ENCODE measurements at places on chromosomes 3 and 15.

DNA sequence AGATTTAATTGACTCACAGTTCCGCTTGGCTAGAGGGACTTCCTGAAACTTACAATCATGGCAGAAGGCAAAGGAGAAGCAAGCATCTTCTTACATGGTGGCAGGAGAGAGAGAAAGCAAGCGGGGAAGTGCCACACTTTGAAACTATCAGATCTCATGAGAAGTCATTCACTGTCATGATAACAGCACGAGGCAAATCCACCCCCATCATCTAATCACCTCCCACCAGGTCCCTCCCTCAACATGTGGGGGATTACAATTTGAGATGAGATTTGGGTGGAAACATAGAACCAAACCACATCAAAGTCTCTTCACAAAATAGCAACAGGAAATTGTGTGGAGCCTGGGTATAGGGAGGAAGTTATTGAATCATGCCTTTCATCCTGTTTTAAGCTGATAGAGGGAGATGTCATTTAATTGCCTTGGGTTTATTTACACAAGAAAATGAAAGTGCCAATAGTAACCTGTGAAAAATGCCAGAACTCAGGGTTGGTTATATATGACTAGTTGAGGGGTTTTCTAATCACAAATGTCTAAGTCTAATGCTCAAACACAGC, 624.8 kb upstream of the LMCD1 start:
- no peak for DNase-seq

DNA sequence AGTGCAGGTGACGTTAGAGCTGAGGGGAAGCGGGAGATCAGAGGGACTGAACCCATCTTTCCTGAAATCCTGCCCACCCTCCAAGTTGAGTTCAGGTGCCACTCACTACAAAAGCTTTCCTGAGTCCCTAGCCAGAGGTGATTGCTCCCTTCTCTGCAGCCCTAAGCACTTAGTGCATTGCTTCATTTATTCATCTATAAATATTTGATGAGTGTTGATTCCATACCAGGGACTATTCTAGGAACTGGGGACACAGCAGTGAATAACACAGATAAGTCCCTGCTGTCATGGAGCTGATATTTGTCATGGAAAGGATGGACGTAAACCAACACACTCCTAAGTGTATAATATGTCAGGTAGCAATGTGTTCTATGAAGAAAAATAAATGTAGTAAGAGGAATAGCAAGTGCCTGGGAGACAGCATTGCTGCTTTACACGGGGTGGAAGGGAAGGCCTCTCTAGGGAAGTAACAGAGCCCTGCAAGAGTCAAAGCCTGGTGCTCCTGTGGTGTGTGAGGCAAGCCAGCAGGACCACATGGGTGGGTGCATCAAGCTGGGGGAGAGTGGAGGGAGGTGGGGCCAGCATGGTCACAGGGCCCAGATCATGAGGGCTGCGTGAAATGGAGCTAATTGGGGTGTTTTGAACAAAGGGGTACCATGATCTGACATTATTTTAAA, 18.6 kb downstream of the ALPK3 start:
- DNase-seq = no peak

GRCh38 chr3:45387636-45388348, 584 bp upstream of the LARS2 start:
- DNase-seq = no peak

DNA sequence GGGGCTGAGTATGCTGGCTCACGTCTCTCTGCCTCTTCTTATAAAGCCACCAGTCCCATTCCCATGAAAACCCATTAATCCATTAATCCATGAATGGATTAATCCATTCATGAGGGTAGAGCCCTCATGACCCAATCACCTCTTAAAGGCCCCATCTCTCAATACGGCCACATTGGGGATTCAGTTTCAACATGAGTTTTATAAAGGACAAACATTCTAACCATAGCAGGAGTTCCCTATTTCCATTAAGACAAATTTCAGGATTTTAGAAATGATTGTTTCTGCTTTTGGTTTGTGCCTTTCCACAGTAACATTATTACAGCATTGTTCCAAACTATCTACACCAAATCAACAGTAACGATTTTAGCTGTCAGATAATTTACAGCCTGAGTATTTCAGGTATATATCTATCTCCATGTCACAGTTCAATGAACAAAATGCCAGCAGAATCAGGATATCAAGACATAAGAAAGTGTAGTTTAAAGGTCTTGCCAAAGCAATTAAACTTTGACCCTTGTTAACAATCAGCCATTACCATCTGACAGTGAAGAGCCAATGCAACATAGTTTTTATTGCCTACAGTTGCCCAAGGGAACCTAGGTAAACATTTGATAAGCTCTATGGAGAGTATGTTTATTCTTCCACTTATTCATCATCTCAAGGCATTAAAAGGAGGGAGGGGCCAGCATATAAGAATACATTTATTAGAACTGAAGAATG, 3.8 kb downstream of the TSPAN3 start:
- DNase-seq = no peak

GRCh38 chr3:190269101-190269500, 53.1 kb downstream of the CLDN1 start:
- no peak for DNase-seq

GRCh38 chr15:64599716-64600115, 139.3 kb downstream of the ZNF609 start:
- no peak for DNase-seq

GRCh38 chr3:64919934-64920333, 232.1 kb upstream of the ADAMTS9 start:
- no peak for DNase-seq

DNA sequence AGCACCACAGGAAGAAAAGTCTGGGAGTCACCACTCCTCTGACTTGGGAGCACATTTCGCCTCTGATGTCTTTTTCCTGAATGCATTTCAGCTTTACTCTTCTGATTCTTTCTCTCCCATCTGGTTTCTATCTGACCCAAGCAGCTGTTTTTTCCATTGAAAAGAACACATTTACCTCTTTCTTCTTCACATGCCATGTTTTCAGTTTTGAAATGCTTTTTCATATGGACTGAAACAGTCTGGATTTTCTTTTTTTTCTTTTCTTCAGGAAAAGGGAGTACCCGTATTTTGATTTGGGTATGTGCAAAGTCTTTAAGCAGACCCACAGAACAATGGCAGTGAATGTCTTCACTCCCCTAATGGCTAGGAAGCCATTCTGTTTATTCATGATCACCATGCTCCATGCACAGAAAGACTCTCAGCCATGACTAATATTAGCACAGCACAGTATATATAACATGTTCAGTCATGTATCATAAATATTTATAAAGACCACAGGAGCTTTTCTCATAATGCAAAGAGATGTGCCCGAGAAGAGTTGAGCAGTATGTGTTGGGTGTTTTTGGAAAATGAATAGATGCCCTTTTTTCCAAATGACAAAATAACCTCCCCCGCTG, 82.7 kb upstream of the LRIG1 start:
- DNase-seq = no peak

GRCh38 chr15:90660195-90660998, 56.7 kb upstream of the BLM start:
- peak; percentile 78 for DNase-seq

GRCh38 chr3:156716105-156716862, 41.9 kb downstream of the TIPARP start:
- no peak for DNase-seq

- no peak for DNase-seq
Observed at GRCh38 chr15:66960519-66960918, 104.9 kb upstream of the SMAD3 start.

DNA sequence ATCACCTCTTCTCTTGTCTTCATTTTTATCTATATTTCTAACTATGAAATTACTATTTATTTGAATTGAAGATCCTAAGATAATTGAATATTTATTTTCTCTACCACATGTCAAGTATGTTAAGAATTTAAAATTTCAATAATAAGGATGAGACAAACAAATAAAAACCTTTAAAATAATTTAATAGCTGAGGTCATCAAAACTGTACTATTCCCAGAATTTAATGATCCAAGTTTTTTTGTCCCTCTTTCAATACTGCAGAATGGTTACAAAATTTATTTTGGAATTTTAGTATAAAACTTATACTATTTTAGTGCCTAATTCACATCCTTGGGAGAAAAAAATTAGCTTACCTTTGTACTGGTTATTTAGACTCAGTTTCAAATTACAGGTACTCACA, 774.9 kb downstream of the ROBO2 start:
- DNase-seq = no peak

- DNase-seq = no peak
Observed at GRCh38 chr3:67531181-67532101, 123.0 kb downstream of the SUCLG2 start.

DNA sequence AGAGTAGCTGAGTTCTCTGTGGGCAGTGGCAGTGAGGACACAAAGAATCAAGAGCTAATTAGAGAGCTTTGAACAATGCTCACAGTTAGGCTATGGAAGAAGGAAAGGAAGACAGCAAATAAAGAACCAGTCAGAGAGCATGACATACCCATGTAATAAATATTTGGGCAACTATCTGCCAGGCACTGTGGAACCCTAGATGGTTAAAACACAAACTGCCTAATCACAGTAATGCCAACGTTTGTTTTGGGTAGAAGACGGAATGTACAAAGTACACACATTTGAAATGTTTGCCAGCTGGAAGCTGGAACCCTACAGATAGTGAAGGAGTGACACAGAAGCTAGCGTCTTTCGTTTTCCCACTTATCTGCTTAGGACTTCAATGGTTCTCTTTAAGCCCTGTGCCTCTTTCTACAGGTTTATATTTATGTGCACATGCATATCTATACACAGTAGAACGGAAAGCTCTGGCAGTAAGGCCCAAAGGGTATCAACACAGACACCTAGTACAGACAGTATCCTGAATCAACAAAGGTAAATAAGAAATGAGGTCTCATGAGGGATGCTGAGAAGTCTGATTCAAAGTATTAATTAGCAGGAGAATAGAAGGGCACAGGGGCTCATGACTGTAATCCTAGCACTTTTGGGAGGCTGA, 44.6 kb downstream of the ANKRD28 start:
- no peak for DNase-seq

- DNase-seq = no peak
Observed at GRCh38 chr3:134998158-134998557, 203.1 kb downstream of the EPHB1 start.

DNA sequence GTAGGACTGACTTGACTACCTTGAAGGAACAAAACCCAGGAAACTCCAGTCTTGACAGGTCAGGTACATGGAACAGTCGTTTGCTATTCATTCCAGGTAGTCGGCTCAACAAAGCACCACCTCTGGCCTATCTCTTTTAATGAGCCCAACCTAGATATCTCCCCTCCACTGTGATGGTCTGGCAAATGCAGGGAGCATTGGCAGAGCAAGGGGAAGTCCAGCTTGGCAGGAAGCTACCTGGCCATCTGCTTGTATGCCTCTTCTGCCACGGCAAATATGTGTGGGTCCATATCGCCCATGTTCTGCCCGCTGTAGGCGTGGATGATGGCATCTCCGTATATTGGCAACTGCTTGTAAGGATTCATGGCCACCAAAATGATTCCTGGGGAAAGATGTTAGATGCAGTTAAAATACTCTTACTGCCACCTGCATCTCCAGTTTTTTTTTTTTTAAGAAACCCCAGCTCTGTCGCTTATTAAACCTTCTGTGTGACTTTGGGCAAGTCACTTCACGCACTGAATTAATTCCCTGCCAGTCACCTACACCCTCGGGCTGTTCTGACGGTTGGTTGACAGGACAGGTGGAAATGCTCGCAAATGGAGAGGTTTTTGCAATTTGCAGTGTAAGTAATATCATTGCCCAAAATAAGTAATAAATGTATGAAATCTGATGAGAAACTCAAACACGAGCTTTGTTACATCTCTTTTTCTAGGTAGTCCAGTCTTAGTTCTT, 16.8 kb downstream of the MYO5C start:
- no peak for DNase-seq

GRCh38 chr15:68589783-68590710, 11.3 kb downstream of the CORO2B start:
- no peak for DNase-seq

DNA sequence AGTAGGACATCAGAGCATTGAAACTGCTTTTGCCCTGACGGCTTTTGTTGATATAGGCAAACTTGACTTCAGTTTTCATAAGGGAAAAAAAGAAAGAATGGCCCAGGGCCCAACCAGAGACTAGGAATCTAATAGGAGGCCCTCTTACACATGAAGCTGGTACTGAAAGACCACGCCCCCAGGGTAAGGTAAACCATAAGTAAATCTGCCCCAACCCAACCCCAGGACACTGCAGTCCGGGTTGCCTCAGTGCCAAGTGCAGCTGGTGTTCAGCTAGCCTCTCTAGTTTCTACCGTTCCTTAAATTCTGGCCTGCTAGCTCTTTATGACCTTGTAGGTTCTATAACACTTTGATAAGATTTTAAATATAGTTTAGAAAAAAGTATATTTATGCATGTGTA, 136.7 kb downstream of the AQP9 start:
- no peak for DNase-seq

DNA sequence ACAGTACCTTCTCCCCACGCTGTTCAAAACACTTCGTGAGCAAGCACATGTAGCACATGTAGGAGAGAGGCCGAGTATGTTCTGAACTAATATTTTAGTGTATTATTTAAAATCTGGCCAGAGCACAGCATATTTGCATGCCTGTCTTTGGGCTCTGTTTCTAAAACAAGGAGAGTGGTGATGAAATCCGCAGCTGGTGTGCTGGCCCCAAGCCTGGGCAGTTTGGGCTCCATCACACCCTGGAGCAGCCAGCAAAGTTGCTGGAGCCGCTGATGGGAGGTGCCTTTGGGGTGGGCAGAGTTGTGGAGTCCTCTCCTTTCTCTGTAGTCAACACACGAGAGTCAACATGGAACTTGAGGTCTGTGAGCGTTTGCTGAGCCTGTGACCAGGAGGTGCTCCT, 116.6 kb downstream of the SLCO3A1 start:
- DNase-seq = no peak

GRCh38 chr3:156071031-156071430, 49.3 kb upstream of the KCNAB1 start:
- DNase-seq = no peak

DNA sequence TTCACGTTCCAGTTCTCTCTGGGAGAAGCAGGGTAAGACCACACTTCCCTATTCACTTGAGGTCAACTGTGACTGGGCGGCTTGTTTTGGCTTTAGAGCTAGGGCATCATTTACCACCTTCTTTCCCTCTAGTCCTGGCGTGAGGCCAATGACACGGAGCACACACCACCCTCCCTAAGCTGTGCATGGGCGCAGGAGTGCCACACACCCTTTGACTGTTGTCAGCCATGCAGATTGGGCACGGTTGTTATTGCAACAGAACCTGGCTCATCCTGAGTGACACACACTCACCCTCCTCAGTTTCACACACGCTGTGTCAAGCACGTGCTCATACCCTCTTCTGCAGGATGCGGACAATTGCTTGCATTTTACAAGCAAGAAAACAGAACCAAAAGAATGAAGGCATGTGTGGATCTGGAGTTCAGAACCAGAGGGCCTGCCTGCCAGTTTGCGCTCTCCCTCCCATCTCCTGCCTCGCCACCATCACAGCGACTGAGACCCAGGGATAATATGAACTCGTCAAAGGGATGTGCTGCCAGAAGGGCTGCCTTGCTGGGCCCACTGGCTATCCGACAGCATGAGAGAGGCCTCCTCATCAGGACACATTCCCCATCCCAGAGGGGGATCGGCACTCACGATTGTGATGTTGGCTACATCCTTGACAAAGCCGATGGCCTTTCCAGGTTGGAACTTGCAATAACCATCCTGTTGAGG, 17.6 kb downstream of the CTSH start:
- DNase-seq = no peak
